Lower lobe of right lung (tissue), 2 donors: ENCODE measurements at places on chromosomes 16 and 17.

DNA sequence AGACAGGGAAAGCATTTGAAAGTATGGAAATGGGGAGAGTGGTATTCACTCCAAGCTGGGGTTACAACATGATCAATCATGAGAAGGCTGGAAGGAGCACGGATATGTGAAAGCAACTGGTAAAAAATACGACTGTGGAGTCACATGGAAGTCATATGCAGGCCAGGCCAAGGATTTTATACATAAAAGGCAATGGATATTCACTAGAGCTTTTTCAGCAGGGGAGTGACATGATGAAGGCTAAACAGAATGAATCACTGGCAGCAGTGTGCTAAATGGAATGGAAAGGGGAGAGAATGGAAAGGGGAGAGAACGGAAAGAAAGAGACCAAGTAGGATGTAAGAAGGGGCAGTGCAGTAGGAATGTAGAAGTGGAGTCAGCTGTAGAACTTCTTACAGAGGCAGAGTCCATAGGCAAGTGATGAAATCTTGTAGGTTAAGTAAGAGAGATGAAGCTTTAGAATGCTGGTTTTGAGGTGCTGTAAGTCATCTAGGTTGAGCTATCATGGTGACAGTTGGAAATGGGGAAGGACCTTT lies 13.0 kb upstream of the NETO2 start:
- DNase-seq = no peak

DNA sequence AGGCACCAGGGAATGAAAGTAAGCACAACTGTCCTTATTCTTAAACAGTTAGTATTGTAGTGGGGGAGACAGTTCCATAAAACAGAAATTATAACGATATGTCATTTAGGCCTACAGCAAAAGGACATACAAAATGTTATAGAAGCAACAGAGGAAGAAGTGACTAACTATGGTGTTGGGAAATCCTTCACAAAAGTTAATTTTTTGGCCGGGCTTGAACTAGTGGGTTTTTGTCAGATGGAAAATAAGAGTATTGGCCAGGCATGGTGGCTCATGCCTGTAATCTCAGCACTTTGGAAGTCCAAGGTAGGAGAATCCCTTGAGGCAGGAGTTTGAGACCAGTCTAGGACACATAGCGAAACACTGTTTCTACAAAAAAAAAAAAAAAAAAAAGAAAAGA lies 127.8 kb downstream of the SSH2 start:
- DNase-seq = no peak

GRCh38 chr17:33266116-33266515 lies 27.0 kb downstream of the ASIC2 start:
- no peak for DNase-seq

- no peak for DNase-seq
These were observed 2.6 kb downstream of the CANT1 start for GRCh38 chr17:79006794-79007503.
